ENCODE measurements at places on chromosomes 12 and 14.

DNA sequence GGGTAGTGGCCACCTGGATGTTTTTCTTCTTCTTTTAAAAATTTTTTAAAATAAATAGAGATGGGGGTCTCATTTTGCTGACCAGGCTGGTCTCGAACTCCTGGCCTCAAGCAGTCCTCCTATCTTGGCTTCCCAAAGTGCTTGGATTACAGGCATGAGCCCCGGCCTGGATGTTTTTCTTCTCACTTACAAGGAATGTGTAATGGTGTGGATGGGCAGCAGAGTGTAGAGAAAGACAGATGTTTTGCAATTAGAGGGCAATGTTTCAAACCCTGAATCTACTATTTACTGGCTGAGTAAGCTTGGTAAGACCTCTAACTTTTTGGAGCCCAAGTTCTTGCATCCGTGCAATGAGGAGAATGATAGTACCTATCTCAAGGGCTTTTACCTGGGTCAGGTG lies 48.1 kb downstream of the ADCK1 start:
- DNase-seq = no peak

GRCh38 chr12:85865890-85866289 lies 8.2 kb upstream of the NTS start:
- DNase-seq = no peak

- no peak for DNase-seq
Measured at GRCh38 chr14:72722201-72722785, 171.6 kb downstream of the DPF3 start.

- no peak for DNase-seq
Measured at GRCh38 chr12:131917139-131917710, 11.9 kb upstream of the PUS1 start.

- no peak for DNase-seq
Measured at GRCh38 chr14:69240527-69241173, 19.3 kb upstream of the GALNT16 start.

GRCh38 chr14:70004791-70005190 lies 125.6 kb downstream of the SMOC1 start:
- no peak for DNase-seq

GRCh38 chr12:53078425-53079225 lies 565 bp downstream of the SPRYD3 start:
- peak; percentile 38 for DNase-seq

DNA sequence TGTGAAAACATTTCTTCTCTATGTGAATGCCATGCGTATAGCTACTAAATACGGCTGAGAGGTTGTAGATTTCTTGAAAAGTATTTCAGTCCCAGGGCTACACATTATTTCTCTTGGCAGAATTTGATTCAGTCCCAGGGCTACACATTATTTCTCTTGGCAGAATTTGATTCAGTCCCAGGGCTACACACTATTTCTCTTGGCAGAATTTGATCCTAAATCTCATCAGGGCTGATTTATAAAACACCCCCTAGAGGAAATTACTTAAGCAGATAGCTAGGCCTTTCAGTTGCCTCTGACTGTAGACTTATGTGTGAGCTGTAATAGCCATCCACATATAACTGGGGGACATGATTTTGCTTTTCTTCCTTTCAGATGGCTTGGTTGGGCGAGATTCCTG lies 50.4 kb downstream of the AK7 start:
- DNase-seq = no peak

DNA sequence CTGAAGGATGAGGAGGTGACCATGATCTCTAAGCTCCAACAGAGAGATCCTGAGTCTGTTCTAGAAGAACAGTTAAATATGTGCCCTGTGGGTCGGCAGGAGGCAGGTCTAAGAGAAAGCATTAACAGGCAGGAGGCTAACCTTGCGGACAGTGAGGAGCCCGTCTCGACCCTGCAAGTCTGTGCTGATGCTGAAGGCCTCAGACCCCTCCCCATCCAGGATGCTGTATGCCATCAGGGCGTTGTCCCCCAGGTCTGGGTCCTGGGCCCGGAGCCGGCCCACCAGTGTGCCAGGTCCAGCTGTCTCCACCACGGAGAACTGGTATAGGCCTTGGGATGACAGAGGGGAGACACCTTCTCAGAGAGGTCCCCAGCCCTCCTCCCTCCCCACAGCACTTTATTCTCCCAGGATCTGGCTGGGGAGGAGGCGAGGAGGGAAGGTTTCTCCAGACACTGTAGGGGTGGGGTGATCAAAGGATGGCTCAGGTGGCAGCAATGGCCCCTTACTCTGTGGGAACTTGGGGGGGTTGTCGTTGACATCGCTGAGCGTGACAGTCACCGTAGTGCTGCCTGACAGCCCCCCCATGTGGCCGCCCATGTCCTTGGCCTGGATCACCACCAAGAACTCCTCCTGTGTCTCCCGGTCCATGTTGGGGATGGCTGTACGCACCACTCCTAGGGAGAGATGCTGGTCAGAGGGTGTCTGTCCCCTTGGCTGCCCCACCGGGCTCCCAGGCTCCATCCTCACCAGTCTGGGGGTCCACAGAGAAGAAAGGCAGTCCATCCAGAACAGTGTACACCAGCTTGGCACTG lies 3.1 kb downstream of the CDH24 start:
- no peak for DNase-seq

DNA sequence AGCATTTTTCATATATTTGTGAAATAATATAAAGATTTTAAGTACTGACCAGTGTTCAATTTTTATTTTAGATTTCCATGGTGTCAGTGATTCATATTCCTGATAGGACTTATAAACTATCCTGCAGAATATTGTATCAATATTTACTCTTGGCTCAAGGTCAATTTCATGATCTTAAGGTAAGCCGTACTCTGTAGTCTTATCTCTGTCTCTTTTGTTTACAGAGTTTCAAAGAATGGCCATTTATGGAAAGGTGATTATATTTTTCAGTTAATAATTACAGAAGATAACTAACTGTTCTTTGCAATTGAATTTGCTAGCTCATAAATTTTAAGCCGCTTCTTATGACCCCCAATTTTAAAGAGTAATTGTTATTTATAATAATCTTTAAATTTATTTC lies 27.9 kb downstream of the CGRRF1 start:
- DNase-seq = no peak

Measured in HT1080 (cell line).